ENCODE measurements at places on chromosomes 6 and 20. TPM values are rescaled to one million over a fixed set of nuclear protein-coding genes. Genes with fewer than 3 reads are reported as not detected.

DNA sequence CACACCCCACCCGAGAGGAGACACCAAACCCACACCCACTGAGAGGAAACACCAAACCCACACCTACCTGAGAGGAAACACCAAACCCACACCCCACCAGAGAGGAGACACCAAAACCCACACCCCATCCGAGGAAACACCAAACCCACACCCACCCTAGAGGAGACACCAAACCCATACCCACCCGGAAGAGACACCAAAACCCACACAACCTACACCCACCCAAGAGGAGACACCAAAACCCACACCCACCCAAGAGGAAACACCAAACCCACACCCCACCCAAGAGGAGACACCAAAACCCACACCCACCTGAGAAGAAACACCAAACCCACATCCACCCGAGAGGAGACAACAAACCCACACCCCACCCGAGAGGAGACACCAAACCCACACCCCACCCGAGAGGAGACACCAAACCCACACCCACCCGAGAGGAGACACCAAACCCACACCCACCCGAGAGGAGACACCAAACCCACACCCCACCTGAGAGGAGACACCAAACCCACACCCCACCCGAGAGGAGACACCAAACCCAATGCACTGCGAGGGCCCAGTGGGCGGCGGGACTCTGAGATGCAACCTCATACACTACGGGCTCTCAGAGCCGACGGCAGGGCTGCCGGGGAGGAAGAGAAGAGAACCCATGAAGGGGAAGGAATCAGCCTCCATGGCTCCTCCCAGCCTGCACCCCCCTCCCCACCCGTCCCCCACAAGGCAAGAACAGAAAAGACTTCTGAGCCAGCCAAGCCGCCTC lies 83.3 kb downstream of the TAF4 start:
- no peak for DNase-seq

- no peak for DNase-seq
These were observed 41.9 kb downstream of the MRS2 start for GRCh38 chr6:24444588-24444987.

GRCh38 chr6:142679907-142680700 lies 264.9 kb downstream of the HIVEP2 start:
- DNase-seq = no peak

- no peak for DNase-seq
These were observed 678.7 kb upstream of the ADGRB3 start for GRCh38 chr6:67956352-67956751.

DNA sequence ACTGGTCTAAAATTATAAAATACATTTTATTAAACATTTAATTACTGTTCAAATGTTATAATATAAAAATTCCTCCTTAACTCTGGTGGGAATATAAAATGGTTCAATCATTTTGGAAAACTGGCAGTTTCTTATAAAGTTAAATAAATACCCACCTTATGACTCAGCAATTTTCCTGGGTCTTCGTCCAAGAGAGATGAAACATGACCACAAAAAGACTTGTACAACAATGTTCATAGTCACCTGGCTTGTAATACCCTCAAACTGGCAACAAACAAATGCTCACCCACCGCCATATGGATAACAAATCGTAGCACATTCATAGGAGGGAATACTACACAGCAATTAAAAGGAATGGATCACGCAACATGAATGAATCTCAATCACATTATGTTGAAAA lies 66.0 kb upstream of the RIN2 start:
- no peak for DNase-seq

GRCh38 chr6:126091466-126091865 lies 105.1 kb downstream of the TRMT11 start:
- no peak for DNase-seq

GRCh38 chr6:81371930-81372329 lies 380.6 kb downstream of the TENT5A start:
- no peak for DNase-seq

GRCh38 chr20:61628901-61629601 lies 377.0 kb downstream of the CDH4 start:
- no peak for DNase-seq

- no peak for DNase-seq
These were observed 55.2 kb downstream of the TIAM2 start for GRCh38 chr6:155050311-155050710.

DNA sequence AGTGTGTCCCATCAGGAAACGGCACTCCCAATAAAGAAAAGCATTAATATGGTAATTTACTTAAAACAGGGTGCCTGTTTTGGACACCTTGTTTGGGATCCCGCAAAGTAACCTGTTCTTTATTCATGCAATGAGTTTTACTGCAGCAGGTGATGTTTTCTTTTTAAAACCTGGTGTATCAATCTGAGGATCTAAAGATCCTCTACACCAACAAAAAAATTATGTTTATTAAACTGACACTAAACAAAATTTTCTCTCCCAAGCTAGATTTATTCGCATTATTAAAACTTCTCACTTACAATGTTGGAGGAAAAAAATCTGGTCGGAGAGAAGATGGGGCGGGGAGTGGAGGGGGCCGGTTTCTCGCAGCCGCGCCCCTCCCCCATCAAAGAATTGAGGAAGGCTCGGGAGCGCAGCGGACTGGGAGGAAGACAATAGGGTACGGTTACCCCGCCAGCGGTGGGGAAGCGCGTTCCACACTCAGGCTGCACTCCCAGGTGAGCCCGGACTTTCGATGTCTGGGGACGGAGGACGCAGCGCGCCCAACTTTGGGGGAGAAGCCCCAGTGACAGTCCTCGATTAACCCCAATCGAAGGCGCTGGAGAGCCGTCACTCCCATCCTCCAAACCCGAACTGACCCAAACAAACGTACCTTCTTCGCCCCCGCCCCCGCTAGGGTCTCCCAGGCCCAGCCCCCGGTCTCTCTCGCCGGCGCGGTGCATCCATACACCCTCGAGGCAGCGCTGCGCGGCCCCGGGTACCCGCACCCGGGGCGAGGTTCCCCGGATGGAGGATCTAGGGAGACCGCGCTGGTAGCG lies 1.3 kb downstream of the CD24 start:
- DNase-seq = no peak

GRCh38 chr6:70110126-70111022 lies 192.5 kb downstream of the COL9A1 start:
- no peak for DNase-seq

GRCh38 chr6:157999168-158000051 lies 17.7 kb downstream of the SYNJ2 start:
- no peak for DNase-seq

- DNase-seq = no peak
These were observed 282.9 kb upstream of the RNF217 start for GRCh38 chr6:124679387-124679786.

DNA sequence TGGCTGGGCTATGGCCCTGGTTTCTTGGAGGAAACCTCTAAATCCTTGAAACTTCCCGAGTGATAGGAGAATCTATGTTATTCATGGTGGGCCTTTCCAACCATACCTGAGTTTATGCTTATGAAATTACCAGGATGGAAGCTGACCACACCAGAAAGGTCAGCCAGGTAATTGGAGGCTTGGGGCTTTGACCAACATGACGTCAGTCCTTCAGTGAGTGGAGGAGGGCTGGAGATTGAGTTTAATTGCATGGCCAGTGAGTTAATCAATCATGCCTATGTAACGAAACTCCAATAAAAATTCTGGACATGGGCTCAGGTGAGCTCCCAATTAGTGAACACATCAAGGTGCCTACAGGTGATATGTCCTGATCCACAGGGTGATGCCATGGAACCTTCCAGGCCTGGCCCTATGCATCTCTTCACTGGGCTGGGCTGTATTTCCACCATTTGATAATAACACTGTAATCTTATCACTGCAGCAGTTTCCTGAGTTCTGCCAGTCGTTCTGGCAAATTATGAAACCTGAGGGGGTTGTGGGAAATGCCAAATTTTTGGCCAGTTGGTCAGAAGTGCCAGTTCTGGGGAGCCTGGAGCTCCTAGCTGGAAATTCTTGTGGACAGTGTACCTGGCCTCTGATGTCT lies 106.5 kb downstream of the CDH26 start:
- DNase-seq = no peak

DNA sequence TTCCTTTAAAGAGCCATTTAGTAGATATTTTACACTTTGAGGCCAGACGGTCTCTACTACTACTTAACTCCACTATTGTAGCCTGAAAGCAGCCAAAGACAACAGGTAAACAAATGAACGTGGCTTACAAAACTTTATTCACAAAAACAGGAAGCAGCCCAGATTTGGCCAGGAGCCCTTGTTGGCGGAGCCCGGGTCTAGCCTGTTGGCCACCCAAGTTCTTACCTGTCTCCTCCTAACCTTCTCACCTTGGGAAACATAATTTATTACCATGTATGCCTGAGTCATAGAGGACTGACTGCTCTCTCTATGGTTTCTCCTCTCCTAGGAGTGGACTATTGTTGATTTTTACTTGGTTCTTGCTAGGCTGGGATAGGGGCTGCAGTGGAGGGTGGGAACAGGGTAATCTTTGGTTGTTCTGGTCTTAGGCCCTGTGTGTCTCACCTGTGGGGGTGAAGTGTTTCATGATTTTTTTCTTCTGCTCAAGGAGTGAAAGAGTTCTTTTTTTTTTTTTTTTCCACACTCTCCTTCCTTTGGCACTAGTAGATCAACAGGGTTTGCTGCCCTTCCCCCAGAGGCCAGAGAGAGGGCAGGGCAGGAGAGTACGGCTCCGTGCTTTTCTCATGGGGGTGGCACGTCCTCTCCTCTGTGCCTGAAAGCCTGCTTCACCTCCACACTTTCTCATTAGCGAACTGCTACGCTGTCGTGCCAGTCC lies 90.0 kb downstream of the RPP40 start:
- no peak for DNase-seq

GRCh38 chr6:146546443-146547043 lies 2.9 kb downstream of the RAB32 start:
- DNase-seq = no peak

- DNase-seq = no peak
These were observed 32.3 kb downstream of the ID4 start for GRCh38 chr6:19869464-19869863.

DNA sequence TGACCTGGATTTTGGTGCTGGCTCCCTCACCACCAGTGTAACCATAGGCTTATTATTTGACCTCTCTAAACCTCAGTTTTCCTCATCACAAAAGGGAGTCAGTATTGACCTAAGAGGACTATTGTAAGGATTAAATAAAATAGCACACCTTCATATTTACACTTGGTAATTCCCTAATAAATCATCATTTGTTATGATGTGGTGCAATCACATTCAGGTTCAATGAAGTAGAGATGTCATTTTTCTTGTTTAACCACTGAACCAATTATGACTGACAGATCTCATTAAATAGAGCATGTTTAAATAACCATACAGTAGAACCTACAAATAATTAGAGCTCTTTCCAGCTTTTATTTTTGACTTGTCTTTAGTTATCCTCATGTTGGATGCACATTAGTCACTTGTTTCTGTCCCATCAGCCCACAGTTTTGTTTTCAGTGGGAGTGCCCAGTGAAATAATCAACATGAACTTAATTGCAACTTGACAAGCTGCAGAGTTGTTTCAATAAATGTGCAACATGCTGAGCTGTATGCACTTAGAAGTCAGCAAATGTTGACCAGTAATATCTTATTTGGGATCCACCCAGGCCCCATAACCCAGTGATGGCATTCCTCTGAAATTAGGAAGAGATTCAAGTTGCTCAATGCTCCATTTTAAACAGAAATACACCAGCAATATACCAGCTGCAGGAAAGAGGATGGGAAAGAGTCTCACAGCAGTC lies 451.7 kb upstream of the MARCKS start:
- DNase-seq = no peak

GRCh38 chr6:39769012-39769411 lies 23.2 kb upstream of the DAAM2 start:
- no peak for DNase-seq

DNA sequence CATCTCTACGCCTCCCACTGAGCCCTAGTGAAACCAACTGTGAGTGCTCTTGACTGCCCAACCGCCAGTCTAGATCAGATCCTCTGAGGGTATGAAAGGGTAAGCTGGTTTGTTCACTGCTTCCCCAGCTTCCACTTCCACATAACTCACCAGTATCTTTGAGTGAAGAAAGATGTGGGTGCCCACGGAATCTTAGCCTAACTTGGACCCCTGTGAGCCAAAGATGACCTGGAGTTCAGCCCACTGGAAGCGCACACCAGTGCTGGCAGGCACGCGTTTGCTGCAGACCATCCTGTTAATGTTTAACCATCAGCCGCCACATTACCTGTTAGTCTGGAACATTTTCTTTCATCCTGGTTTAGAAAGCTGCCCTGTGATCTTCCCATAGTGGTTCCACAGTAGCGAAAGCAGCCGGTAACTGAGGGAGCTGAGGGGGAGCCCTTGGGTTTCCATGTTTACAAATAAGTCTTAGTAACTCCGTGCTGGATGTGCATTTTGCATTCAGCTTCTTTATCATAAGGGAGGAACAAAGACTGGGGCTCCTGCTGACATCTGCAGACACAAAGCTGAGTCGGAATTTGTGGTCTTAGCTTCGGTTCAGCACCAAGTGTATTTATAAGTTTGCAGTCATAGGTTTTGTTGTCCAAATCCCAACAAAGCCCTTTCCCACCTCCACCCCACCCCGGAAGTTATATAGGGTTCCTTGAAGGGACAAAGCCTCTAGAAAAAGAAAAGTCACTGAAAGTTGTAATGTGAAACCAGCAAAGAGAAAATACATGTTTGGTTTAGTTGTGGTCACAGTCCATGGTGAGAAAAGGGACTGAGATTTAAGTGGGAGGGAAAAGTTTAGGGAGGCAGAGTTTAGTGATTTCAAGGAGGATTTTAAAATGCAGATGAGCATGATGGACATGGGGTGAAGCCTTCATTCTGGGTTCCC lies 71.0 kb downstream of the SSR1 start:
- DNase-seq = no peak

- DNase-seq = no peak
These were observed 141.5 kb upstream of the TOP1 start for GRCh38 chr20:40887105-40887504.

Gene CLVS2
- total RNA-seq = not detected

Gene GDAP1L1
- not detected for total RNA-seq

Gene FAM162B
- not detected for total RNA-seq

Gene TCP11
- total RNA-seq = not detected

Gene PSORS1C2
- total RNA-seq = not detected

Gene OR2H2
- not detected for total RNA-seq

Gene MYMX
- not detected for total RNA-seq
